Smooth muscle cell of the umbilical artery (primary cell): ENCODE measurements at places on chromosomes 7 and 10. TPM values are rescaled to one million over a fixed set of nuclear protein-coding genes. Genes with fewer than 3 reads are reported as not detected.

The GIMAP2 gene
- under 0.01 TPM in 1 of 2 replicates, not detected in the other for total RNA-seq

The SYPL1 gene
- total RNA-seq, result 41.3 and 63.5 TPM in 2 replicates

The EPO gene
- not detected in 2 replicates for total RNA-seq

The CPEB3 gene
- 0.59 and 0.92 TPM in 2 replicates for total RNA-seq

The TAC1 gene
- not detected in 2 replicates for total RNA-seq

The FKBP9 gene
- total RNA-seq, result 320 and 518 TPM in 2 replicates

The TLX1 gene
- total RNA-seq, result not detected in 2 replicates

The IRF5 gene
- 0.14 TPM in 1 of 2 replicates, not detected in the other for total RNA-seq

The ACTL6B gene
- not detected in 2 replicates for total RNA-seq

The C10orf62 gene
- total RNA-seq, result 0.23 and 0.30 TPM in 2 replicates

The AGBL3 gene
- 0.89 and 0.97 TPM in 2 replicates for total RNA-seq

The ZNF503 gene
- total RNA-seq, result 6.7 and 7.7 TPM in 2 replicates

The GCC1 gene
- 28.1 and 29.1 TPM in 2 replicates for total RNA-seq

The CYP2C19 gene
- not detected in 2 replicates for total RNA-seq

The TMEM213 gene
- total RNA-seq, result not detected in 2 replicates

The EN2 gene
- under 0.01 TPM in 1 of 2 replicates, not detected in the other for total RNA-seq

The RHOBTB1 gene
- 17.7 and 24.3 TPM in 2 replicates for total RNA-seq

The METTL27 gene
- total RNA-seq, result 5.0 and 9.6 TPM in 2 replicates

The SSC4D gene
- total RNA-seq, result 0.59 and 0.65 TPM in 2 replicates

The NEUROD6 gene
- total RNA-seq, result not detected in 2 replicates

The TEX36 gene
- not detected in 2 replicates for total RNA-seq

The NUPR2 gene
- not detected in 2 replicates for total RNA-seq

The SPDYE16 gene
- total RNA-seq, result 0.05 TPM in 1 of 2 replicates, not detected in the other

The CNNM1 gene
- total RNA-seq, result under 0.01 and 0.14 TPM in 2 replicates

The CPA2 gene
- not detected in 2 replicates for total RNA-seq

The MMRN2 gene
- total RNA-seq, result 2.4 and 3.0 TPM in 2 replicates

The BMI1 gene
- total RNA-seq, result 42.8 and 49.9 TPM in 2 replicates

The UCN3 gene
- total RNA-seq, result not detected in 2 replicates

The LIPK gene
- not detected in 2 replicates for total RNA-seq

The PPP2R2D gene
- total RNA-seq, result 22.9 and 38.2 TPM in 2 replicates

The NUTM2E gene
- 0.05 TPM in 1 of 2 replicates, not detected in the other for total RNA-seq

The ARHGAP19 gene
- total RNA-seq, result 4.5 and 10.8 TPM in 2 replicates

The FZD8 gene
- 17.8 and 25.2 TPM in 2 replicates for total RNA-seq

The HPSE2 gene
- not detected in 2 replicates for total RNA-seq

The GRK5 gene
- total RNA-seq, result 9.0 and 11.6 TPM in 2 replicates
